Upper lobe of right lung (tissue), 1 donor: ENCODE measurements at places on chromosomes 3 and 15.
A peak's percentile ranks its signal among the peaks of the same experiment; 100 is the strongest.

DNA sequence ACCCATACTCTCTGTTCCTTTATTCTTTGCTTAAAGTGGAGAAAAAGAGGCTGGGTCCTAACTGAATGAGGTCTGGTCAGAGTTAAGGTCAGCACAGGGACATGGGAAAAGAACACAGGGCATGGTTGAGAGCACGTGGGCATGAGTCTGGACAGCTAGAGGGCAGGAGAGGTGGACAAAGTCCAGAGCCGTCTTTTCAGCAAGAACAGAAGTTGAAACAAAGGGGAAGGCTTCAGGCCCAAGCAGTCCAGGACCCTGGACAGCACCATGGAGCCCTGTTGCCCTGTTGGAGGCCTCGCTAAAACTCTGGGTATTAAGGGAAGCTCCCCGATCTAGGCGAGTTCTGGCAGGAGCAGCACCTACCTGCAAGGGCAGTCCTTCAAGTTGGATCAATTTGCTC lies 50.7 kb downstream of the XYLB start:
- no peak for DNase-seq

DNA sequence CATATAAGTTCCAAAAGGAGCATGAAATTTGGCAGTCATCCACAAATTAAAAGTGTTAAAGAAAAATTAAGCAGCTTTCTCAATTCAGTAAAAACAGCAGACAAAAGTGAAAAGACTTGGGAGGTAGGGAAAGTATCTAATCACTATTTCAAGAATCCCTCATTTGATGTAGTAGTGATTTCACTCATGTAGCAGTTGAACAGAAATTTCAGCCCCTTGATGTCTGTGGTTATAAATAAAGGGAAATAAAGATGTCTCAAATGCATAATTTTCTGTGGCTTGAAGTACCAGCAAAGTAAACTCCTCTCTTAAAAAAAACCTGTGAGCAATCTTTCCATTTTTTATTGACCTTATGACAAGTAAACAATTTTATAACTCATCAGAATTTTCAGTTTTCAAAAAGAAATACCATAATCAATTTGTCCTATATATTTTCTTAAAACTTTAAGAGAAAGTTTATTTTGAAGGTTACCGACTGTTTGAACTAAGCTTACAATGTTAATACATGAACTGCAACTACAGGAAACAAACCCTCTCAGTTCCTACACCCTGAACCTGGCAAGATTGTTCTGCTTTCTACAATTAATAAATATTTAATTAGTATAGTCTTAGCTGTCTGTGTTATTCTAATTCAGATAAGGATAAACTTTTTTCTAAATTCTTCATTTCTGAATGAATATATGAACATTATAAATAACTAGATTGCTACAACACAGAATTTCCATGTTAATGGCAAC lies 94.2 kb downstream of the CBLB start:
- DNase-seq, result no peak

DNA sequence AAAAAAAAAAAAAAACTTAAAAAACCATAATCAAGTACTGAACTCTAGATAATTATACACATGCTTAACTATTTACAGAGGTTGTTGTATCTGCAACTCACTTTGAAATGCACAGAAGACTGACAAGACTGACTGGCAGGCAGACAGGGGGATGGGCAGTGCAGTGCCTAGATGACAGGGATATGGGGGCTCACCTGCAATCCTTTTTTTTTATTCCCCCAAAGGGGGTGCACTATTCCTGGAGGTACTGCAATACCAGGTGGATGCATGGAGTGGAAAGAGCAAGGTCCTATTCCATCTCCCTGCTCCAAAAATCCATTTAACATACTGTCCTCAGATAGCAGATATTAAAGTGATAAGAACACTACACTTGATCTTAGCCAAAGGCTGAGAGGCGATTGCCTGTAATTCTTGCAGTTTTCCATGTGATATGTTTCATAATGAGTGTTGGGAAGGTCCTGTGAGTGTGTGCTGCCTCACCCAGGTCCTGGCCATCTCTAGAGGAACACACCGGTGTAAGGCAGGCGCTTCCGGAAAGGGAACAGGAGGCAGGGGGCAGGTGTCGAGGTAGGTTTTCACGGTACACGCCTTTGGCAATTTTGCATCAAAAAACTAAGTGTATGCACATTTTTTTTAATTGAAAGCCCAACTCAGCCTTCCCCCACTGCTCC lies 22.7 kb downstream of the SEC61A1 start:
- no peak for DNase-seq

DNA sequence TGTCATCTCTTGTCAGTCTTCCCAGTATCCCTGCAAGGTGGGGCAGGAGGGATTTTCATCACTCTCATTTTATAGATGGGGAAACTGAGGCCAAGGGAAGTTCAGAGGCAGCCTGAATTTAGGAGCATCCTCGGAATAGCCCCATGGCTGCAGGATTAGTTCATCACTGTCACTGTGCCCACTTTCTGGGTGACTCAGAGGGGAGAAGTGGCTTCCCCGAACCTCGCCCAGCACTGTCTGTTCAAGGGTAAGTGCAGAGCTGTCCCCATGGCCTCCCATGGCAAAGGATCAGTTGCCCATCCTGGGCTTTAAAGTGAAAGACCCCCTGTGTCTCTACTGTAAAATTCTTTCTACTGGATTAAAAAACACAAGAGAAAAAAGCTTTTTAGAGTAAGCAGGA lies 60.0 kb upstream of the SEC13 start:
- no peak for DNase-seq

DNA sequence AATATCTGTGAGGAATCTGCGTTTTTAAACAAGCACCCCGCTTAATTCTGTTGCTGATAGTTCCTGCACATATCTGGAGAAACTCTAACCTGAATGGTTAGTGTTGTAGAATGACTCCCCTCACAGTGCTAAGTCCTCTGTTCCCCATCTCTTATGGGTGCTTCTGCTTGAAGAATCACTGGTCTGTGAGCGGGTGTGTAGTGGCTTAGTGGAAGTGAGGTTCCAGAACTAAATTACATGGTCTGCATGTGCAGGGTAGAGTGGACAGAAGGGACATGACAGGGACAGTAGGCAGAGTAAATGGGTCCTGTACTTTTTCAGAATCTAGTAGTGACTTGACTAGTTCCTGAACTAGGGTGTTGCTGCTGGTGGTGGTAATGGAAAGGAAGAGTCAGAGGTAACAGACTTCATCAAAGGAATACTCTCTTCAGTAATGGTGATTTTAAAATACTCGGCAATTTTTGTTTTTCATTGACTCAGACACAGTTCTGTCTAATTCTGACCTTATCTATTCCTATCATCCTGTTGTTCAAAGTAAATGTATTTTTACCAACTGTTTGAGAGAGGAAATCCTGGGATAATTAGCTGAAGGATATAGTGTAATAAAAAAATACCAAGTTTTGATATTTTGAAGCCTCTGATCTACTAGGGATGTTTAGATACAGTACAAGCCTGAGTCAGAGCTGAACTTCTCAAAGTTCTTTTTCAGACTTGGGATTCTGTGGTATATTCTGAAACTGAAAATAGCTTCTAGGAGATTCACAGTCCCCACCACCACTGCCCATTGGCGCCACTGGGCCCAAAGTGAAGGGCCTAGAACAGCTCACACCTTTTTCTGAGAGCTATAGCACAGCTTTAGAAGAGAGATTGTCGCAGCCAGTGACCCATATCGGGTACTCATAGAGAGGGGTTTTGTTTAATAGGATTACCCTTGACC lies 55.5 kb downstream of the FNDC3B start:
- no peak for DNase-seq

GRCh38 chr3:126081618-126082361 lies 2.1 kb downstream of the SLC41A3 start:
- no peak for DNase-seq

GRCh38 chr15:42070976-42071350 lies 23.4 kb downstream of the PLA2G4D start:
- DNase-seq, result no peak

DNA sequence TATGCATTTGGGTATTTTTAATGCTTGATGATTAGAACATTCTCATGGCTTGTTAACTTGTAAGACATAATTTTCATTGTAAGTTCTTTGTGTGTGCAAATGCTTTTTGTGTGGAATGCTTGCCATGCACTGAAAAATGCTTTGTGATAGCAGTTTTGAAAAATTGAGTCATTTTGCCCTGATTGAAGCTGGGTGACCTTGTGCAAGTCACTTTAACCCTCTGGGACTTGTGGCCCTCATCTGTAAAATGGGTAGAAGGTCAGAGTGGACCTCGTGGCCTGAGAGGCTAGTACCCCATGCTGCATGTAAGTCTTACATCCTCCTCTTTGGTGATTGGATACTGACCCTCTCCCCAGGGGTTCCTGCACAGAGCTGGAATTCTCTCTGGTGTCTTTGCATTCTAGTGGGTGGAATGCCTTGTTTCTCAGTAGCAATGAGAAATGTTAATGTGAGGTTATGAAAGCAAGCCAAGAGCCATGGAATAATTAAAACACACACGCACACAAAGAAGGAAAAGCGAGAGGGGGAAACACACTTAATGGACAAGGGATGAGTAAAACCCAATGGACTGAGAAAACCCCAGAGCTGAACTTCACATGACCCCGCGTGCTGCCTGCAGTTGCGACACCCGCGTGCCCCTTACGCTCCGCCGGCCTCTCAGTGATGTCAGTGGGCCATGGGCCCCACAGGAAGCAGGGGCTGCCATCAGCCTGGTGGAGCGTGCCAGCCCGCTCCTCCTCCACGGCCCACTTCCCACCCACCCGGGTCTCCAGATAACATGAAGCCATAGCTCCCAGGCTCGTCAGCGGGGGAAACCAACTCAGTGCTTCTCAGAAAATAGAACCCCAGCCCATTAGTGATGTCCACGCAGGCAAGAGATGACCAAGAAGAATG lies 44.0 kb downstream of the SMAD3 start:
- DNase-seq, result peak; percentile 76

GRCh38 chr3:49025005-49025792 lies 3.3 kb downstream of the NDUFAF3 start:
- DNase-seq, result no peak

GRCh38 chr3:191808073-191808472 lies 347.1 kb downstream of the PYDC2 start:
- DNase-seq, result no peak

- DNase-seq, result no peak
Observed at GRCh38 chr3:29144807-29145206, 136.1 kb upstream of the RBMS3 start.

DNA sequence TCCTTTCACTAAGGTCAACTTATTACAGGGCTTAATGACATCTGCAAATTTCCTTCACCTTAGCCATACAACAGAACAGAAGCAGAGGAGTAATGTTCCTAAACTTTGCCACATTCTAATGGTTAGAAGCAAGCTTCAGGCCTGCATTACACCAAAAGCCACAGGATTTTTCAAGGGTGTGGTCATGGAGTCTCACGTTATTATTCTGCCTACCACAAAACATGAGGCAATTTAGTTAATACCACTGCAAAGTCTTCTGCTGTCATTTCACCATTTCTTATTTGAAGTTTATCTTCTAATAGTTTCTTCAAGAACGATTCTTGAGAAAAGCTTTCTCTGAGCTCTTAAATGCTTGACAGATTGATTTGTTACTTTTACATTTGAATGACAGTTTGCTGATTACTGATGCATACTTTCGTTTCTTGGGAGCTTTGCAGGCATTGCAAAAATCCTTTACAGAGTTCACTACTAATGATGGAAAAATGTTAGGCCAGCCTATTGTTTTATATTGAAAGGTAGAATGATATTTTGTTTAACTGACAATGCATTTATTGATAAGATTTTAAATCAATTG lies 1257.1 kb downstream of the NSUN3 start:
- DNase-seq, result no peak

GRCh38 chr15:57734860-57735259 lies 28.3 kb downstream of the POLR2M start:
- DNase-seq, result no peak

GRCh38 chr15:90913398-90913944 lies 10.4 kb downstream of the MAN2A2 start:
- DNase-seq, result no peak

- DNase-seq, result no peak
Observed at GRCh38 chr3:113165841-113166240, 45.5 kb upstream of the BOC start.

DNA sequence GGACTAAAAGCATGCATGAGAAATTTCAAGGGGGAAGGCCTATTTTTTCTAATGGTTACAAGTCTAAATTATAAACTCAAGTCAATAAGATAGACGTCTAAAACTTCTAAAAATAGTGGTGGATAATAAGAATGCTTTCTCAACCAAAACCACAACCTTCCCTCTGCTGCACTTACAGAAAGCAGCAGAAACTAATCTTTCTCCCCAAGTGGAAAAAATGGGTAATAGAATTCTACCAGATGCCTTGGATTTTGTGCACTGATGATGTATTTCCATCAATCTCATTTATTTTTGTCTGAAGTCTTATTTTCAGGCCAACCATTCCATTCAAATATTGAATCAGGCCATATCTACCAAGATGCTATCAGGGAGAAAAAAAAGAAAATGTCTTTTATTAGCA lies 344.7 kb downstream of the NEK10 start:
- no peak for DNase-seq

DNA sequence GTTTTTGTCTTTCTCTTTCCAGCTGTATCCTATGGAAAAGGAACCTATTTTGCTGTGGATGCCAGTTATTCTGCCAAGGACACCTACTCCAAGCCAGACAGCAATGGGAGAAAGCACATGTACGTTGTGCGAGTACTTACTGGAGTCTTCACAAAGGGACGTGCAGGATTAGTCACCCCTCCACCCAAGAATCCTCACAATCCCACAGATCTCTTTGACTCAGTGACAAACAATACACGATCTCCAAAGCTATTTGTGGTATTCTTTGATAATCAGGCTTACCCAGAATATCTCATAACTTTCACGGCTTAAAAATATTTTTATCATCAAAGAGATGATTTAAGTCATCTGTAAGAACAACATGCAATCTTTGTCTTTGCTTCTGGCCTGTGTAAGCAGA lies 44.9 kb upstream of the PARP14 start:
- no peak for DNase-seq

DNA sequence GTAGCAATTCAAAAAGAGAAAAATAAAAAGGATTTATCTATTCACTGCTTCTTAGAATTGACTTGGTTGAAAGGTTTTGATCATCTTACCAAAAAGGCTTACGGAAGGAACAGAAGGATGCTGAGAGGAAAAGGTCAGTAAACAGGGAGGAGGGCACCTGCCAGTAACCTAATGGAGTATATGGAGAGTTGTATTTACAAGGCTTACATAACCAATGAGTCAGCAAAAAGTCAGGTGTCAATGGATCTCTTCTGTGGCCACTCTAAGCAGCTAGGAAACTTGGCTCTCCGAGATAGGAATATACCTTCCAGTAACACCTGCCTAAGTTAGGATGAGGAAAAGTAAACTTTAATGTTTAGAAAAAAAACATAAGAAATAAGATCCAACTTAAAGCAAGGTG lies 80.5 kb upstream of the PLXND1 start:
- DNase-seq, result no peak
